Stimulated activated CD8-positive, alpha-beta memory T cell treated with anti-CD3 and anti-CD28 coated beads, Interleukin-4, amount 100 ng/mL, for 48 hours (primary cell): ENCODE measurements at places on chromosomes 1 and 21.
A peak's percentile ranks its signal among the peaks of the same experiment; 100 is the strongest.

DNA sequence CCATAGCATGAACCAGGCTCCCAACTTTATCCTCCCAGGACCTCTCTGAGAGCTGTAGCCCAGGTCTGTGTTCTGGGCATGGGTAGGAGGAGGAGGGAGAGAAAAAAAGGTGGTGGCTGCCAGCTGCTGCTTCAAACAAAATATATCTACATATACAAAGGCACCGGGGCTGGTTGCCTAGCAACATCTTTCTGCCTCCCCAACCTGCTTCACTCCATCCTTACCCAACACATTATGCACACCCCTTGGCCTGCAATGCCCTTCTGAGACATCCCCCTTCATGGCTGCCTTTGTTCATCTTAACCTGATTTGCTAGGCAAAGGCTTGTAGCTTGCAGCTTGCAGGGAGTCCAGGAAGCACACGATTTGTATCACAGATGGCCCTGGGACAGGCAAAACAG is 27.2 kb upstream of the ATP1A1 start:
- DNase-seq: no peak

GRCh38 chr1:90104941-90105538 is 110.1 kb downstream of the ZNF326 start:
- DNase-seq: no peak

- DNase-seq: no peak
These were observed 1.2 kb downstream of the SCAF4 start for GRCh38 chr21:31730712-31731055.

DNA sequence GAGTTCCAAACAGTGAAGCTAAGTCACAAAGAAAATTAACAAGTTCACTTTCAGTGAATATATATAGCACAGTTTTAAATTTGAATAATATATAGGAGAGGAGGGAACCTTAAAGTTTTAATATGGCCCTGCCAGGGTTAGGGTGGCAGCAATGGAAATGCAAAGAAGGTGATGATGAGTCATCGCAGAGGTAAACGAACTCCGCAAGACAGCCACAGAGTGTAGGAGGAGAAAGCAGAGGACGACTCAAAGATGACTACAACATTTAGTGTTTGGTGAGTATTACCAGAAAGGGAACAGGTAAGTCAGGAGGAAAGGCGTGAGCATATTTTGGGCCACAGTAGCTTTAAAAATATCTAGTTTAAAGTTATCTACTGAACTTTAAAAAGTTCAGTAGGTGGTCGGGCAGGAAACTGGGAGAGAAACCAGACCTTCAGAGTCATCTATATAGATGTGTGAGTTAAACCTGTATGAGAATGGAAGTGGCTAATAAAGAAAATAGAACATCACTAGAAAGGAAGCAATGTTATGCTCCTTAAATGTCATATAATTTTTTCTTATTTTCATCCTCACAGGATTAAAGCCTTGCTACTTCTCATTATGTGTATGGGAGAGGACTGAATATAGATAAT is 75.7 kb downstream of the UCHL5 start:
- peak; percentile 47 for DNase-seq

- DNase-seq: no peak
These were observed 88.1 kb upstream of the SLC35F3 start for GRCh38 chr1:233816348-233816747.

GRCh38 chr21:31668651-31669491 is 9.4 kb downstream of the SOD1 start:
- DNase-seq: no peak
